ENCODE measurements at places on chromosomes 6 and 20.

DNA sequence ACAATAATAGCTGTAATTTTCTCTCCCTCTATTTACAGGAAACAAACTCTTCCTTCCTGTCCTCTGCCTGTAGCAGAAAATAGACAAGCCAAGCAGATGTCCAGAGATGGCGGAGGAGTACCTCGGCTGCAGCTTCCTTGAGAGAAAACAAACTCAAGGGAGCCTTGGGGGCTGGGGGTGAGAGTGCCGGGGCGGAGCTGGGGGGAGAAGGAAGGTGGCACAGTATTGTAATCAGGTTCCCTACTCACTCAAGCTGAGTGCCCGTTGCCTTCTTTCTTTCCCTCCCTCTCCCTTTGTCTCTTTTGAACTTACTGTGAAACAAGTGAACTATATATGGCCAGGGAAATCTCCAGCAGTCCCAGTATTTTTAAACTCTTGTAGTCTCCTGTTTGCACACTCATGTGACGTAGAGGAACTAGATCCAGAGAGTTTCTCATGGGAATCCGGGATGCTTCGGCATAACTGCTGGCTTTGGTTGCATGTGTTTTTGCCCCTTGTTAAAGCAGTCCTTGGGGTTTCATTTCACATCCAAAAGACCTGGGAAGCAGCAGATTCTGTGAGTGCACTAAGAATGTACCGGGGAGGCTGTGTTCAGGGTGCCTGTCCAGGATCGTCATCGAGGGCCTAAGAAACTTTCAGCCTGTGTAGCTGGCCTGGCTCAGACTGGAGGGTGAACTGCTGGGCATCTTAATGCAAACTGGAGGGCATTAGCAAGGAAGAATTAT is 44.6 kb upstream of the HDDC2 start:
- DNase-seq = no peak

- DNase-seq = no peak
These were observed 114.6 kb downstream of the CLIC5 start for GRCh38 chr6:45900808-45901752.

GRCh38 chr6:117976030-117976651 is 69.1 kb downstream of the SLC35F1 start:
- peak; percentile 78 for DNase-seq

GRCh38 chr6:42378125-42378524 is 73.6 kb downstream of the TRERF1 start:
- DNase-seq = no peak

DNA sequence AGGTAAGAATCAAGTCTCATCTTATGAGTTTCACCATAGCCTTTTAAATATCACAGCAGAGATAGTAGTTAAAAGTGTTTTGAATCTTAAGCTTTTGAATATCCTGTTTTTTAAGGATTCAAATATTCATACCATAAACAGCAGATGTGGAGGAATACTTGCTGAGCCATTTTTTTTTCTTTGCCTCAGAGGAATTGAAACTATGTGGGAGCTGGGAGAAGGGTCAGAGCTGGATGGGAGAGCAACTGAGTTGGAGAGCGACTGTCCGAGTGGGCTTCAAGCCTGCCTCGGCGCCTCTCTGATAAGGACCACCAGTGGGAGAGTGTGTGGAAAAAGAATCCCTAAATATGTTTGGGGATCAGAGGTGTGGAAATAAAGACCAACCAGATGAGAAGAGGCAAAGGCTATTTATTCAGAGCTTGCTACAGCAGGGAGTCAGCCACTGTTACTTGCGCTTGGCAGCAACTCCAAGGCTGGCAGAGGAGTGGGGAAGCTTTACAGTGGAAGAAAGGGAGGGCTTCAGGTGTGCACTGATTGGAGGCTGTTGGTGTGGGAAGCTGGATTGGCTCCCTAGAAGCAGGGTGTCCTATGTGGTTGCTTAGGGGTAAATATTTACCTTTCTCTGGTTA is 34.3 kb upstream of the MCUR1 start:
- no peak for DNase-seq

GRCh38 chr6:83086751-83087150 is 19.3 kb downstream of the DOP1A start:
- DNase-seq = no peak

- DNase-seq = no peak
These were observed 41.1 kb upstream of the PREP start for GRCh38 chr6:105443941-105444340.

DNA sequence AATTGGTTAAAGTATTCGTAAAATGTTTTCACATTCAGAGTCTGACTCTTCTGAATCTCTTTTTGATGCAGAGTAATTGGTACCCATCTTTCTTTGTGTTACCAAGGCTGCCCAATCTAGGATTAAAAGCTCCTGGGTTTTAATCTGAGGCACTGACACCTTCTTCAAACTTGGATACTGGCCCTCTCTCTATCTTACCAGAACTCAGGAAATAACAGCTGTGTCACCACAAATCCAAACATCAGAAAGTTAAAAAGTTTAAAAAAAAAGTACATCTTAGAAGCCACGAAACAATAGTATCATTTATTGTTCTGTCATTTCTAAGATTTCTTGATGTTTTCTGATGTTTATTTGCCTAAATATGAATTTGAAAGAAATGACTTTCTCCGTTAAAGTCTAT is 255.5 kb upstream of the RUNX2 start:
- no peak for DNase-seq

DNA sequence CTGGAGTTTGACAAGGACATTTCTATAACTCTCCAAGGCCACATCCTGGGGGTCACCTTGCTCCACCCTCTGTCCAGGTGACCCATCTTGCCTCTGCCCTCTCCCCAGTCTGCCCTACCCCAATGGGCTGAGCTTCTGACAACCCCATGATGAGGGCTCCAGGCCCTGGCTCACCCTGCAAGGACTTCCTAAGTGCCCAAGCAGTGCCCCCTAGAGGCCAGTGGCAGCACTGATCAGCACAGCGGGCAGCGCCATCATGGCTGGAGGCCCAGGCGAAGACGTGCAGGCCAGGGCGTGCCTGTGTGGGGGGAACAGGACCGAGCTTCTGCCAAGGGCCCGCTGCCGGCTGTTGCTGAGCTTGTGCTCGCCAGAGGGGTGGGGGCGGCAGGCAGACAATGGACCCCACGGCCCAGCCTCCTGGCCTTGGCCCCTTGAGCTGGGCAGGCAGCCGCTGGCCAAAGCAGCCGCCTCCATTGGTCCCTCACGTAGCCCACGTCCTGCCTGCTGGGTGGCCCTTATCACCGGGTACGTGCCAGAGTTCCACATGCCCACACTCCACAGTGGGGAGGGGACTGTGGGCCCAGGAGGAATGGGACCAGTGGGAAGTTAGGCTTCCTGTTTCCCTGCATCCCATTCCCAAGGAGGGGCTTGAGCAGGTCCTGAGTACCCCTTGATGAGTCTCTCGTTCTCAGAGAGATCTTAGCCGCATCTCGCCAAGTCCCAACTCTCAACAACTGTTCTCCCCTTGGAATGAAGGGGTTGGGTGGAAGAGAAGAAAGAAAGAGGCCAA is 64.3 kb downstream of the MRPL14 start:
- DNase-seq = peak; percentile 49

DNA sequence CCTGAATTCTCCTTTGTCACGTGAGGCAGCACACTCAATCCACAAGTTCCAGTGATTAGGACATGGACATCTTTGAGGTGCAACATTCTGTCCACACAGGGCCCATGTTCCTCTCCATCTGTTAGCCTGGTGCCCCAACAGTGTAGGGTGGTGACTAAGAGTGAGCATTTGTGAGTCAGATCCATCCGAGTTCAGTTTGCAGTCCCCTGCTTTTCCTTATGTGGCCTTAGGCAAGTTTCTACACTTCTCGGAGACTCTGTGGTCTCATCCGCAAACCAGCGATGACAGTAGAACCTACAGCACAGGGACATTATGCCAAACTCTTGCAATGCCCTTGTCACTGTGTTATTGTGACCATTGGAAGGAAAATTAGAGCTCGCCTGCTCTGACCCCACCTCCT is 178.7 kb upstream of the CDH4 start:
- DNase-seq = no peak

GRCh38 chr6:138571585-138572166 is 72.4 kb upstream of the NHSL1 start:
- peak; percentile 62 for DNase-seq

DNA sequence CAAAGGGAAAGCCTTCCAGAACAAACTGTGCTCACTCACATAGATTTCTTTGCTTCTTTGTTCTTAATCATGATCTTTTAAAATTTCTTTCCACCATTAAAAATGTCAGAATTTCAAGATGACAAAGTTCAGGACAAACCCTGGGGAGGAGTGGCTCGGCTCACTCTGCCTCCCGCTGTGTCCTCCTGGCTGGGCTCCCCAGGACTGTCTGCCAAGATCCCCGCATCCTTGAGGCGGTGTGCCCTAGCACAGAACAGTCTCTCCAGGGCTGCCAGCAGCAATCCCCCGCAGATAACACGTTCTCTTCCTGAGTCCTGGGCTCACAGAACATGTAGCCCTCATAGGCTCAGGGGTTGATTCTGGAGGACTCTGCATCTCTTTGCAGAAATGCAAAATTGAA is 98.4 kb upstream of the KCNG1 start:
- DNase-seq = peak; percentile 74

- no peak for DNase-seq
These were observed 905.1 kb upstream of the MAN1A1 start for GRCh38 chr6:120254651-120255050.

- no peak for DNase-seq
These were observed 26.2 kb downstream of the RIPOR2 start for GRCh38 chr6:24909241-24910216.

All from cerebellar cortex (tissue), 1 donor.